ENCODE measurements at places on chromosomes 12 and 14. TPM values are rescaled to one million over a fixed set of nuclear protein-coding genes. Genes with fewer than 3 reads are reported as not detected.
A peak's percentile ranks its signal among the peaks of the same experiment; 100 is the strongest.

GRCh38 chr12:13028825-13029570 lies 15.2 kb upstream of the FAM234B start:
- no peak overlapping the region for H3K27ac ChIP-seq
- no peaks in the 10 kb centered on the region for H3K27me3 ChIP-seq
- H3K4me3 ChIP-seq, result no peak overlapping the region
- H3K4me1 ChIP-seq, result peaks cover 15% of the 10 kb centered on the region
- no peak for DNase-seq

DNA sequence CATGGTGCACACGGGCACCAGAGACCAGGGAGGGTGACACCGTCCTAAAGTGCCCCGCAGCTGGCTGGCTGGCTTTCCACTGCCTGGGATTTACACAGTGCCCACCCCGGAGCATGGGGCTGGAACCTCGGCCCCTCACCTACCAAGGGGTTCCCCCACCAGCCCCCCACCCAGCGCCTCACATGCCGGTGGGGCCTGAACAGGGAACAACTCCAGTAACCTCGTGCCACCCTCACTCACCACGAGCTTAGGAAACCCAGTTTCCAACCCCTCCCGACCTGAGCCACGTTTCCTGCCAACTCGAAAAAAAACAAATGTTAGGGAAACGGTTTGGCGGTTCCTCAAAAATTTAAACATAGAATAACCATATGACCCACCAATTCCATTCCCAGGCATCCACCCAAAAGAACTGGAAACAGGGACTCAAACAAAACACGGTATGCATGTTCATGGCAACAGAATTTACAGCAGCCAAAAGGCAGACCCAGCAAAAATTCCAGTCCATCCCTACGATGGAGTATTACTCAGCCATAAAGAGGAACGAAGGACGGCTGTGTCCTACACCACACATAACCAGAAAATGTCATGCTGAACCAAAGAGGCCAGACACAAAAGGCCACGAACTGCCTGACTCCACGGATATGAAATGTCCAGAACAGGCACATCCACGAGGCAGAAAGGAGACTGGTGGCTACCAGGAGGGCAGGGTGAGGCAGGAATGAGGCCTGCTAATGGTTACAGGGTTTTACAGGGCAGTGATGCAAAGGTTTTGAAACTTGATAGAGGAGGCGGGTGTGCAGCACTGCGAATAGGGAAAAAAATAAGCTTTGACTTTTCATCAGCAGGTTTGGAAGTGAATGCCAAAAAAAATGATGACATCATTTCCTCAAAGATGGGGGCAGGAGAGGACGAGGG lies 68.9 kb downstream of the NCOR2 start:
- H3K4me3 ChIP-seq, result no peak overlapping the region
- H3K4me1 ChIP-seq, result peaks cover 69% of the 10 kb centered on the region
- H3K27me3 ChIP-seq, result no peaks in the 10 kb centered on the region
- peak overlapping the region; percentile 55 for H3K27ac ChIP-seq
- DNase-seq, result no peak

DNA sequence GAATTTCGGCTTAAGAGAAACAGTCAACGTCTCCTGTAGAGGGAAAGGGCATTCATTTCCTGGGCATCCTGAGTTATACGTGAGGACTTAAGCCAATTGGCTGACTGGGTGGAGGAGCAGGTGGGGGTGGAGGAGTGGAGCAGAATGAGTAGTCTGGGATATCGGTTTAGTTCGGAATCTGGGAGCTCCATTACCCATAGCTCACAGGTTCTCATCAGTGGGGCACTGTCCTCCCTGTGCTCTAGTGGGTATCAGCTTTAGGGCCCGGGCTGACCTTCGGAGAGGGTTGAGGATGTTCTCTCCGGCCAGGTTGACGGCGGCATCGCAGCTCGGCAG lies 704 bp downstream of the SDR39U1 start:
- DNase-seq, result no peak
- H3K36me3 ChIP-seq, result peaks cover 44% of the 10 kb centered on the region
- H3K27me3 ChIP-seq, result no peaks in the 10 kb centered on the region

GRCh38 chr14:72711936-72712335 lies 182.0 kb downstream of the DPF3 start:
- no peak overlapping the region for H3K4me3 ChIP-seq
- H3K27ac ChIP-seq, result no peak overlapping the region
- DNase-seq, result no peak
- H3K4me1 ChIP-seq, result peaks cover 13% of the 10 kb centered on the region

GRCh38 chr12:26939192-26939832 lies 1.0 kb downstream of the FGFR1OP2 start:
- H3K27ac ChIP-seq, result peak overlapping the region; percentile 99
- H3K4me3 ChIP-seq, result peak overlapping the region; percentile 76
- no peak for DNase-seq
- peaks cover 58% of the 10 kb centered on the region for H3K4me1 ChIP-seq
- H3K36me3 ChIP-seq, result no peaks in the 10 kb centered on the region
- H3K27me3 ChIP-seq, result no peaks in the 10 kb centered on the region

GRCh38 chr14:68133856-68134255 lies 314.3 kb downstream of the RAD51B start:
- no peaks in the 10 kb centered on the region for H3K36me3 ChIP-seq
- H3K4me1 ChIP-seq, result peaks cover 41% of the 10 kb centered on the region
- no peak overlapping the region for H3K27ac ChIP-seq
- DNase-seq, result no peak
- H3K4me3 ChIP-seq, result no peak overlapping the region

DNA sequence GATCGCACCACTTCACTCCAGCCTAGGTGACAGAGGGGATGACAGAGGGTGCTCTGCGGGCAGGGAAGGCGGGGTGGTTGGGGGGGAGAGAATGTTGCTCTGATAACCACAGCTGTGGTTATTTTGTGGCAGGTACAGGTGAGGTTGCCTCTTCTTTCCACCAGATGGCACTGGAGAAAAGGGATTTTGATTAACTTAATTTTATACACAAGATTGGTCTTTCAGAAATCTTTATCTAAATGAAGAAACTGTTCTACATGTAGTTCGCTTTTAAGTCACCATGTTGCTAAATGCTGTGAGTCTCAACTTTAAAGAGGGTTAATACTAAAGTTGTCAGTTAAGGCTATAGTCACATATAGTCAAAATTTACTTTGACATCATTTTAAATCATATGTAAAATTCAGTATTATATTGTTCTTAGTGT lies 25.7 kb downstream of the FGF23 start:
- DNase-seq, result no peak
- no peak overlapping the region for H3K4me3 ChIP-seq
- no peak overlapping the region for H3K27ac ChIP-seq
- H3K4me1 ChIP-seq, result no peaks in the 10 kb centered on the region

DNA sequence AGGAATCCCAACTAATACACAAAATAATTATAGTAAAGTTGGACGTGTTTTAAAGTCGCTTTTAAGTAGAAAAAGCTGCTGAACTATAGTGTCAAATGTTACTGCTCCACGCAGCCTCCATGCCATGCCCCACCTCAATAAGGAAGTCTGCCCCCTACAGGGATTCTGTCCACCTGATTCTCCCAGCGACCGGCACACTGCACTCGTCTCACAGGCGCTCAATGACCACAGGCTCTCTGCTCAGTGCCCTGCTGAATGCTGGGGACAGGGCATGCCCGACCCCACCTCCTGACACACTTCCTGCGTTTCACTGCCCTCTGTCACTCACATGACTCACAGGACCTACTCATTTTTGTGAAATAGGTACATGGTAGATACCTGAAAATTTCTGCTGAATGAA lies 48.9 kb downstream of the BDKRB1 start:
- no peak for DNase-seq
- no peak overlapping the region for H3K27ac ChIP-seq
- no peak overlapping the region for H3K4me3 ChIP-seq
- no peaks in the 10 kb centered on the region for H3K4me1 ChIP-seq
- H3K27me3 ChIP-seq, result no peaks in the 10 kb centered on the region

DNA sequence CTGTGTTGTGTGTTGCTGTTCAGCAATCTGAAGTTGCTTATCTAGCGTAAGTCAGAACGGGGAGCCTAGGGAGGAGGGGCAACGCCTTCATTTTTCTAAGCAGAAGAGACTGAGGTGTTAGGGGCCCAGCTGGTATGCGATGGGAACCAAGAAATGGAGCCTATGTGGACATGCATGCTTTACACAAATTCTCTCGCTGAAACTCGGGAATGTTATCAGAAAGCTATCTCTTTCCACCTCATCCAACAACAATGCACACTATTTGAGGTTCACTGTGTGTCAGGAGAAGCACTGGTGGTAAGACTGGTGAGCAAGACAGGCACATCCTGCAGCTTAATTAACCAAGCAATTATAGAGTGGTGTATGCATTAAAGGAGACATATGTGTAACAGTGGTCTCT lies 89.7 kb downstream of the NRXN3 start:
- H3K36me3 ChIP-seq, result no peaks in the 10 kb centered on the region
- no peak overlapping the region for H3K27ac ChIP-seq
- H3K27me3 ChIP-seq, result no peaks in the 10 kb centered on the region
- H3K4me1 ChIP-seq, result no peaks in the 10 kb centered on the region

GRCh38 chr14:68349900-68350629 lies 442.8 kb downstream of the ZFP36L1 start:
- H3K4me1 ChIP-seq, result no peaks in the 10 kb centered on the region
- H3K27ac ChIP-seq, result no peak overlapping the region
- H3K4me3 ChIP-seq, result no peak overlapping the region
- no peaks in the 10 kb centered on the region for H3K27me3 ChIP-seq
- H3K36me3 ChIP-seq, result no peaks in the 10 kb centered on the region
- DNase-seq, result no peak

The C12orf56 gene
- total RNA-seq, result 1.2 TPM

DNA sequence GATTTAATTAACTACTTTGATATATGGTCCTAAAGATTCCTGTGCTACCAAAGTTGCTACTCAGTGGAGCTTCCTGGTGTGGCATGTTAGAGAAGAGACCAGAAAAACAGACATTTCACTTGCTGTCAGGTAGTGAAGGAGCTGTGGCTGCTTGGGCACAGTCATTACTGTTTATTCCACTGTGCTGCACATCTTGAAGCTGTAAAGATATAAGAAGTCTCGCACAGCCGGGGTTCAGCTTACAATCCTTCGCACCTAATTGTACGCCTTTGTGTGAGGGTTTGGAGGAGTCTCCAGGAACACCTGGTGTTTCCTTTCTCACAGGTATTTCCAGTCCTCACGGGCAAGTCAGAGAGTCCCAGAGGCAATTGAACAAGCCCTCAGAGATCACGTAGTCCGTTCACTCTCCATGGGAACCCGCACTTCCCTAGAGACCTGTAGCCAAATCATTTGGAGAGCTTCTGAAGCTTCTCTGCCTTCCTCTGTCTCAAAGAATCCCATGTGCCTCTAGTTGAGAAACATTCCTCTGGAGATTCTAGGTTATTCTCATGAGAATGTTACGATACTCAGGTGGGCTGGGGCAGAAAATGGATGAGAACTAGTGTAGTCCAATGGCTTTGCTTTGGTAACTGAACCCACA lies 4.1 kb downstream of the EVL start:
- H3K27me3 ChIP-seq, result no peaks in the 10 kb centered on the region
- peak overlapping the region; percentile 77 for H3K27ac ChIP-seq
- H3K4me3 ChIP-seq, result no peak overlapping the region
- DNase-seq, result no peak
- peaks cover 54% of the 10 kb centered on the region for H3K4me1 ChIP-seq

DNA sequence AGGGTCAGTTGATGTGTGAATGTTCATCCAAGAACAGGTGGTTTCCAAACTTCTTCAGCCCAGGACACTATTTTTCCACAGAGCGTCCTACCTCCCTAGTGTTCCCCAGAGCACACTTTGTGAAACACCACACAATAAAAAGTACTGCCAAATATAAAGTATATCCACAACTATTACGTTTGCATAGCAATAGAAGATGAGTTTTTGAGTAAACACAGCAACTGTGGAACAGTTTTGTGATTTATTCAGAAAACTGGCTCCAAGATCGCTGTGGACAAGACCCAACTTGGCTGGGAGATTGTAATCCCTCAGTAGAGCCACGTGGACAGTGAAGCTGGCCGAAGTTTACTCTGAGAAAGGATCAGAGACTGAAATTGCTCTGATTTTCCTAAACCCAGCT lies 14.5 kb upstream of the MAP1LC3B2 start:
- no peak overlapping the region for H3K4me3 ChIP-seq
- H3K27me3 ChIP-seq, result no peaks in the 10 kb centered on the region
- H3K36me3 ChIP-seq, result no peaks in the 10 kb centered on the region
- peaks cover 35% of the 10 kb centered on the region for H3K4me1 ChIP-seq
- no peak for DNase-seq

- H3K36me3 ChIP-seq, result no peaks in the 10 kb centered on the region
- no peak overlapping the region for H3K27ac ChIP-seq
- no peak for DNase-seq
- H3K4me3 ChIP-seq, result no peak overlapping the region
These were observed 193.3 kb downstream of the PHLDA1 start for GRCh38 chr12:75838309-75838708.

DNA sequence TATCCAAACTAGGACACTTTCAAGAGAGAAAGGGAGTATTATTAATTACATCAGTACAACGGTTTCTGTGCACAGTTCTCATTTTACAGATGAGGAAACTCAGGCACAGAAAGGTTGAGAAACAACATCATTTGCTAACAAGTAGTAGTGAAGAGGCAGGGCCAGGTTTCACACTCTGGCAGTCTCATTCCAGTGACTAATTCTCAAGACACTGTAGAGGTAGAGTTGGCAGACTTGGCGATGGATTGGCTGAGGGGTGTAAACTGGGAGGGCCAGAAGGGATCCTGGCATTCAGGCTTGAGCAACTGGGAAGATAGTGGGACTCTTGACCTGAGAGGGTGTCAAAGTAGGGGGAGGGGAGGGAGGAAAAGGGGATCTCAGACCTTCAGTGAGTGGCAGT lies 73.8 kb upstream of the BDKRB2 start:
- no peaks in the 10 kb centered on the region for H3K36me3 ChIP-seq
- no peak overlapping the region for H3K4me3 ChIP-seq
- H3K27me3 ChIP-seq, result peaks cover 4% of the 10 kb centered on the region
- DNase-seq, result no peak
- no peak overlapping the region for H3K27ac ChIP-seq

The NFE2 gene
- total RNA-seq, result 1.4 TPM

DNA sequence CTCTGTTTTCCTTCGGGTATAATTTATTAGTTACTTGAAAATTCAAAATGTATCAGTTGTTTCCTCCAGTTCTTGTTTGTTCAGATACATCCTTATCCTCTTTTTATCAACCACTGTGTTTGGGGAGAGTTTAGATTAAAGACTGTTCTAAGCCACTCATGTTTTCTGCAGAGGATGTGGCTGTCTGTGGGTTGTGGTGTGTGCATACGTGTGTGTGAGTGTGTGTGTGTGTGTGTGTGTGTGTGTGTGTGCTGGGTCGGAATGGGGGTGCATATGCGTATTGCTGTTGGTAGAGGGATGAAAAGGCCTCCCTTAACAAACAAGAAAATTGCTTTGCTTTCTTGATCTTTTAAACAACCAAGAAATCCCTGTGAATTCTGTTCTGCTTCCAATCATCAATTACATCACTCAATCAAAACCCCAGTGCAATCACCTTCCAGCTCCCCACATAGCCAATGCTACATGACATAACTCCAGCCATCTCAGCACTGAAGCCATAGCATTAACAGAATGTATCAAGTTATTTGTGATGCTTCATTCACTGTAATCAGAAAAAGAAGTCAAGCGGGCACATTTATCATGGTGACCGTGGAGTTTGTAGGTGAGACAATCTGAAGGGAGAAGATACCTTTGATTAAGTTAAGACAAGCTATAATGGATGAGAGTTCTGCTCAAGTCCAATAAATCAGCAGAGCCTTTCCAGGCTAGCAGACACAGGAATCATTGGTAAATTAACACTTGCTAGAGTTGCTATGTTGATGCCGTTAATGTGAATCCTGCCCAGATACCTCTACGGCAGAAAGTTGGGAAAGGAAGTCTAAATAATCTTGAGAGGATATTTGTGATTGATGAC lies 131.9 kb downstream of the RMST start:
- H3K27ac ChIP-seq, result no peak overlapping the region
- no peak overlapping the region for H3K4me3 ChIP-seq
- H3K27me3 ChIP-seq, result no peaks in the 10 kb centered on the region
- no peak for DNase-seq
- no peaks in the 10 kb centered on the region for H3K4me1 ChIP-seq
- no peaks in the 10 kb centered on the region for H3K36me3 ChIP-seq
